ENCODE measurements at places on chromosomes 2 and 18. TPM values are rescaled to one million over a fixed set of nuclear protein-coding genes. Genes with fewer than 3 reads are reported as not detected.

- no peak for DNase-seq
Observed at GRCh38 chr2:75792146-75792545, 81.4 kb upstream of the GCFC2 start.

DNA sequence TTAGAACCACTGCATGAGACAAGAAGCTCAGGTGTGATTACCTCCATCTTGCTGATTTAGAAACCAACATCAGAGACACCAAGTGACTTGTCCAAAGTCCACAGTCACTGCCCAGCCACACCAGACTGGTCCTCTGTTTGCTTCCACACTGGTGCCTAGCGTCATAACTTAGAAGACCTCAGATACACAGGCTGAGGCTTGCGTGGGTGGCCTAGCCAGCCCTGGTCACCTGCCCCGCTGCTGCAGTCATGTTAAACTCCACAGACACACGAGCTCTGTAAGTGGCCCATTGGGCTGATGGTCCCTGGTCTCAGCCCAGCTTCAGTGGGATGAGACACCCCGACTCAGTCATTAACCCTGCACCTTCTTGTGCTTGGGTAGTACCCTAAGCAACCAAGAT is 47.1 kb downstream of the CNGA3 start:
- no peak for DNase-seq

The RAB6D gene
- total RNA-seq: not detected

DNA sequence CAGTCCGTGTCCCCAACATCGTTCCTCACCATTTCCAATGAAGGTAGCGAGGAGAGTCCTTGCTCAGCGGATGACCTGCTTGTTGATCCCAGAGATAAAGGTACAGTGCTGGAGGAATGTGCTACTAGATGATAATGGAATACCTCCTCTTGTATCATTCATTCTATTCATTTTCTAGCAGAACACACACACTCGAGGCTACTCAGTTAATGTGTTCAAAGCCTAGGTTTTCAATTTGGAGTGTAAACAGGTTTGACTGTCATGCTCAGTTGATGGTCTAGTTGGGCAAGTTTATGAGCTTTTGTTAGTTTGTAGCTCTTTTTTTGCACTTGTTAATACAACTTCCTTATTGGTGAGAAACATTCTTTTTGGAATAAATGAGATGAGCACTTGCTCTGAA is 114.2 kb downstream of the ICA1L start:
- no peak for DNase-seq

- DNase-seq: no peak
Observed at GRCh38 chr2:166381-166780, 97.5 kb downstream of the SH3YL1 start.

The POMC gene
- 6.6 TPM for total RNA-seq

- no peak for DNase-seq
Observed at GRCh38 chr2:109439390-109439786, 174.4 kb downstream of the SEPTIN10 start.

The RMDN2 gene
- 2.4 TPM for total RNA-seq

GRCh38 chr2:233912691-233913423 is 4.3 kb upstream of the TRPM8 start:
- no peak for DNase-seq

DNA sequence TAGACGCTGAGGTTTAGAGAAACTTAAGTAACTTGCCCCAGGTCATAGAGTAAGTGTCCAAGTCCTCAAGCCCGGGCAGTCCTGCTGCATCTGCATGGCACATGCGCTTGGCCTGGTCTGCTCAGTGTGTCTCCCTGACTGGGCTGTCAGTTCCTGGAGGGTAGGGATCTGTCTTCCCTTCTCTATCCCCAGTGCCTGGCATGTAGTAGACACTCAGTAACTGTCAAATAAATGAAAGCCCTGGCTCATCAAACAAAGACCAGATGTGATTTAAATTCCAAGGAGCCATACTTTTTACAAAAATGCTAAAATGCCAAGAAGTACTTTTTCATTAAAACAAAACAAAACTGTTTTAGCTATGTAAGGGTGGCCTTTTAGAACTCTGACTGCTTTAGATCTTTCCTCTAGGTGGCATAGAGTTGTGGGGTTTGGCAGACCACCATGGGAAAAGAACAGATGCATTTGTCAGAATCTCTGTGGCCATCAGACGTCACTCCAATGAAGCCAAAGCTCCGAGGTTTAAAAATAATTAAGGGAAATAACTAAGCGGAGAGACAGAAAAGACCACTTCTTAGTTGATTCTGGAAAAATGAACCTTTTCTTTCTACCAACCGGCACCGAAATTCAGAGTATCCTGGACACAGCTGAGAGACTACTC is 34.0 kb downstream of the EPAS1 start:
- DNase-seq: no peak

Data from pancreas (tissue), 10 donors.